AG04450 (cell line): ENCODE measurements at places on chromosomes 12 and 14.

GRCh38 chr12:78759367-78759766 is 105.2 kb upstream of the SYT1 start:
- peak; percentile 3 for DNase-seq

DNA sequence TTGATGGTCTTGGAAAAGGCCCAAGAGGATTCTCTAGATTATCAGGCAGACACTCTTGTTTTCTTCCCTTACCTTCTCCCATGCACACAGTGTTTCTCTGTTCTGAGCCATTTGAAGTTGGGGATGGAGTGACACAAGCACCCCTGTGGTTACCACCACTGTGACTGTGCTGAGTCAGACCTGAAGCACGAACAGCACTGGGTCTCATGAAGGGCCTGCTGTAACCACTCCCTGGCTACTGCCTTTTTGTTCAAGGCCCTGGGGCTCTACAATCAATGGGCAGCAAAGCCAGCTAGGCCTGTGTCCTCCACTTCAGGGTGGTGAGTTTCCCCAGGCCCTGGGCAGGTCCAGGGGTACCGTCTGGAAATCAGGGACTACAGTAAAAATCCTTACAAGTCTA is 65.5 kb downstream of the TSPAN8 start:
- DNase-seq: no peak

DNA sequence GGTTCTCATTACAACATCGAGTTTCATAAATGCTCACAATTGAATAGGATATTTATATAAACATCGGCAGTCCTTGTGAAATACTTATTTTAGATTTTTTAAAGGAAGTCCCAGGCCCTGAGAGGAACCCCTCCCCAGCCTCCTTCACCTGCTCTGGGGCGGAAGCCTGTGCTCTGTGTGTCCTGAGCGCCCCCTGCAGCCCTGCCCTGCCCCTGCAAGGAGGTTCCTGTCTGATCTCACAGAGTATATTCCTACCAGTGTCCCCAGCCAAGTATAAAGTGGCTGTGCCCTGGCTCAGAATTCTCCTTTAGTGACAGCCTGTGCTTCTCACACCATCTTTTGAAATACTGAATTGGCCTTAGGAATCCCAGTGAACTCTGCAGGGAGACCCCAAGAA is 659.5 kb downstream of the TMEM121 start:
- DNase-seq: no peak

- DNase-seq: no peak
Observed at GRCh38 chr12:92136026-92136730, 9.5 kb downstream of the BTG1 start.

GRCh38 chr14:102351023-102351422 is 11.7 kb downstream of the CINP start:
- DNase-seq: no peak

- no peak for DNase-seq
Observed at GRCh38 chr14:68693926-68694325, 98.9 kb downstream of the ZFP36L1 start.

DNA sequence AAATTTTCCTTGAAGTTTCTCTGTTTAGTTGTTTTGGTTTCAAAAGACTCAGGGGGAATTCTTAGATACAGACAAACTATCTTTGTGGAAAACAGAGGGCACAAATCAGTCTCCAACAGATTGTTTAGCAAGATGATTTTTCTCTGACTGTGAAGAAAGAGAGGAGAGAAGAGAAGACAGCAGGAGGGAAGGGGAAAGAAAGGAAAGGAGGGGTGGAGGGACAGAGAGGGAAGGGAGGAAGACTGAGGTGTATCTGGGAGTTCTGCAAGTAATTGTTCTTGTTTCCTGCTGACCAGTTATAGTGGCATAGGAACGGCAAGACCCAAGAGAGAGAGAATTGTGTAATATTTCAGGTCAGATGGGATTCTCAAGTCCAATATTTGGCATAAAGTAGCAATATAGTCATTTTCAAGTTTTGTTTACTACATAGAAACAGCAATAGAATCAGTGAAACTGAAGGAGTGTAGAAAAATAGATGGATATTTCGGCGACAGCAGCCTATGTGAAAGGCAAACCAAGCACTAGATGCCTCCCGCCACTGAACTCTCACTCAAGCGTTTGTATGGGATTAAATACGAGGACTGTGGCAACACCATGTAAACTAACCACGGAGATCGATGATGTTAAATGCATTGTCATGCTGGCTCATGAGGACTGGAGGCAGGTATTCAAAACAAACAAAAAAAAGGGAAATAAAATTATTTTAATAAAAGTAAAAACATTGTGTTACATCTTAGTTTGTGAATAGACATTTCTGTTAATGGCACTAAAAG is 342.5 kb downstream of the SLC16A7 start:
- DNase-seq: no peak

DNA sequence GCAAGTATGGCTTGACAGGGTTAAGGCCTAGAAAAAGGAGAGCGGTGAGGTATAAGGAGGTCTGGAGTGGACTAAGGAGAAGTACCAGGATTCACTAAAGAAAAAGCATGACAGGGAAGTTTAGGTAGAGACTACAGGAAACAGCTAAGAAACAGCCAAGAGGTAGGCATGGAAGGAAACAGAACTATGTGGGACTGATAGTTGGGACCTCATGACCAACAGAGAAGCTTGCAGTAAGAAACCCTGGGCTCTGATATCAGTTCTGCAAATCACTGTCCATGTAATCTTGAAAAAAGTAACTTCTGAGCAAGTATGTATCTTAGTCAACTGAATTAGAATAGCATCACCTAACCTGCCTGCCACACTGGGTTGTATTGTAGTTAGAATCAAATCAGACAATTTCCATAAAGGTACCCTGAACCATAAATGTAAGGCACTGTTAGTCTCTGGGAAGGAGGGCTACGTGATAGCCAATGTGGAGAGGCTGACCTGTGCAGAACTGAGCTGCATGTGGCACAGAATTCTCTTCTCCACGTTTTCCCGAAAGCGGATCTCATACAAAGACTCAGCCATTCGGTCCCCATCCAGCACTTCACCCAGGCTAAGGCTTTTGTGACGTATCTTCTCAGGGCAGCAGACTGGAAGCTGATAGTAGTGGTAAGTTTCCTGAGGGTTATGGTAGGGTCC is 912 bp downstream of the TM9SF1 start:
- DNase-seq: no peak

GRCh38 chr14:23093991-23094665 is 808 bp downstream of the ACIN1 start:
- no peak for DNase-seq

DNA sequence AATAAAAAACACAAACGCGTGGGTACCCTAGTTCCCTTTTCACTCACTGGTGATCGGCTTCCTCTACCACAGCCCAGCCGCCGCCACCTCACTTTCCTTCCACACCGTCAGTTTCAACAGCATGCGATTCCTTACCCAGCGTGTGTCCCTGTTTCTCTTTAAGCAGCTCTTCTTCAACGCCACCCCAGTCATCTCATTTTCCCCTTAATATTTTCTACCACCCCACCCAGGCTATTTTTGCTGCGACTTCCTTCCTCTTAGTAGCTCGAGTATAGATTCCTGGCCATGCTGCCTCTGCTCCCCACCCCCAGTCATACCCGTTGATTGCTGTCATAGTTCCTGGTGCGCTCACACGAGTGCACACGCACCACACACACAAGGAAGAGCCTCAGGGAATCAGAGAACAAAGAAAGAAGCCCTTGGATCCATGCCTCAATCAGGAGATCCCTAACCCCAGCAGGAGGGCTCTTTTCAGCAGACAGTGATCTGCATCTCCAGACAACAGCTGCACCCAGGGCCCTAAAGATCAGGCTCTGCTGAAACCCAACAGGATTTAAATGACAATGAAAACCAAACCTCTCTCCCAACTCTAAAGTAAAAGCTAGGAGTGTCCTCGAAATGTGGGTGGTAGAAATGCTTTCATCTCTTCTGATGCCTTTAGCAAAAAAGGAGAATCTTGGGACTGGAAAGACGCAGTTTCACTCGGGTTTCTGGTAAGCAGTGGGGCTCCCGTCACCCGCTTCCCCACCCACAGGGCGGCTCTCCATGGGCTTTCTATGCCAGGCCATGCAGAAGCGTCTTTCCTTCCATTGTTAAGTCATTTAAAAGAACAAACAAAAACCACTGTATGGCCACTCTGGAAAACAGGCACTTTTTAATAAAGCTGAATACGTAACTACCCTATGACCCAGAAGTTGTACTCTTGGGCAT is 23.8 kb downstream of the VPS37B start:
- DNase-seq: no peak

DNA sequence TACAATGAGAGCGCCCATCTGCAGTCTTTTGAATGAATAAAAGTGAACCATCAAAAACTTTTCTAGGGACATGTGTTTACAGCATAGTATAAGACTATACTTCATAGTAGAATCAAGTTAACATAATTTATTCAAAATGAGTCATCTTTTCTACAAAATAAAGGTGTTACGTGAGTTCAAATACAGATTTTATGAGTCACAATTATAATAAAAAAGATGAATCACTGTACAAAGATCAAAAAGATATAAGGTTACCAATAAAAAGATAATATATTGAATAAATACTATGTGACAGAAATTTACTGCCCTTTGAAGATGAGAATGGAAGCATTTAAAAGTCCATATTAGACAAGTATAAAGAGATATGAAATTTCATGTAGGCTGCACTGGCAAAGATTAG is 2.8 kb downstream of the MBIP start:
- DNase-seq: no peak

DNA sequence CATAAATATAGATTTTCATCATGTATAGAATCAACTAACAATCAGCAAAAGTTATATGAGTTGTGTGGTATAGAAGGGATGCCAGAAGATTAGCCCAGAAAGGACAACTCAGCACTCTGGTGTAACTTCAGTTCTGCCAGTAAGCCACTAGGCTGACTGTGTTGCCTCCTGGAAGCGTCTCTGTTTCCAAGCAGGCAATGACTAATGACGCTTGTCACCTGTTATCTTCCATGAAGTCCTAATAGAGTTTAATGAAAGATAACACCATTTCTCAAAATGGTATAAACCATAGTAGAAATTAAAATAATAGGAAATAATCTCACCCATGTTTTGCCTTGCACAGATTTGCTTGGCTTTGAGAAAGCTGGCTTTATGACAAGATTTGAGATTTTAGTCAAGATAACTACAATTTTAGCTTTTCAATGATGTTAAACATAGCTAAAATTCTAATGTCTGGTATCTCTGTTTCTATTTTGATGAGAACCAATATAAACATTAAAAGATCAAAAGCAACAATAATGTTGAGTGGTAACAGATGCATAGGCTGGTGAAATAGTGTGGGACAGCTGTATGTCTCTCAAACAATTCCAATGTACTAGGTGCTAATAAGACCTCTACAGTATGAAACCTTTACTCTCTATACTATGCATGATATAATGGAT is 9.0 kb upstream of the RNU6-7 start:
- no peak for DNase-seq

- no peak for DNase-seq
Observed at GRCh38 chr12:113030875-113031525, 25.5 kb upstream of the DTX1 start.

DNA sequence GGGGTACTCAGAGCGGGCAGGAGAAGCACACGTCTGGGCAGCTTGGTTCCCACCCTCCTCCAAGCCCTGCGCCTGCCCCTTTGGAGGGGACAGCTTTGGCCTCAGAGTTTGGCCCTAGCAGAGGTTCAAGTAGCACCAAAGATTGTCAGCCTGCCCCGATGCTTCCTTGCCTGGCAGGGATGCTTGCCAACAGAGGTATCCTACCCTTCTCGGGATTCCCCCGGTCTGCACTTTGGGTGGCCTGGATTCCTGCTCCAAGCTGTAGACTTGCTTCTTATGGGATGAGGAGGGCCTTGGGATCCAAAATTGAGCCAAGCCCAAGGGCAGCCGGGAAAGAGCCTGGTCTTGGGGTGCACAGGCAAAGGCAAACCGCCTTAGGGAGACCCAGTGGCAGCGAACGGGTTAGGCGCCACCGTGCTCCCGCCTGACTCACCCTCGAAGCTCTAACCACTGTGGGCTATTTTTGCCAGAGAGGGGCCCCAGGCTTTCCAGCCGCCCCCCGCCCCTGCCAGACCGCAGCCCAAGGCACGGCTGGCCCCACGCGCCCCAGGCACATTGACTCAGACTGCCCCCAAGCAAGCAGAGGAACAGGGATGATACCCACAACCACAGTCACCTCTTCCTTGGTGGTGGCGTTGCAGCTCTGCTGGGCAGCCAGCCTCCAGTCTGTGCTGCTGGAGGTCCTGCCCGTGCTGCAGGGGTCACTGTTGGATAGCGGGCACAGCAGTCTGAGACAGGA is 847 bp upstream of the WNT10B start:
- no peak for DNase-seq

GRCh38 chr14:85565862-85566296 is 35.9 kb downstream of the FLRT2 start:
- DNase-seq: no peak

GRCh38 chr14:93811020-93811419 is 22.7 kb upstream of the PRIMA1 start:
- no peak for DNase-seq

GRCh38 chr14:22519877-22520685 is 68.9 kb downstream of the DAD1 start:
- DNase-seq: peak; percentile 45

DNA sequence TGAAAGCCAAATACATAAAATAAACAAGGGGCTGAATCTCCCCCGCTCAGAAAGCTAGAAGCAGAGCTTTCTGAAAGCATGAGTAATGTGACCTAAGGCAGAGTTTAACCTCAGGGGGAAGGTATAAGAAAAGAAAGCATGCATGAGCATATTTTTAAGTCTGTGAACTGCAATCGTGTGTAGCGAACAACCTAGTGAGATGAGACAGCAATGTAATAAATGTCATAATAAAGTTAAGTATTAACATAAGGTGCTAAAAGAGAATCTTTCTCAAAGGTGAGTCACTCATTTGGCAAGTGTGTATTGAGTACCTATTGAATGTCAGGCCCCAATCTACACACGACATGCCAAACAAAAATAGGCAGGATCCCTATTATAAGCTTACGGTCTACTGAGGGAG is 14.2 kb upstream of the WDR20 start:
- DNase-seq: no peak

- DNase-seq: no peak
Observed at GRCh38 chr12:57243521-57244311, 7.3 kb downstream of the STAC3 start.

DNA sequence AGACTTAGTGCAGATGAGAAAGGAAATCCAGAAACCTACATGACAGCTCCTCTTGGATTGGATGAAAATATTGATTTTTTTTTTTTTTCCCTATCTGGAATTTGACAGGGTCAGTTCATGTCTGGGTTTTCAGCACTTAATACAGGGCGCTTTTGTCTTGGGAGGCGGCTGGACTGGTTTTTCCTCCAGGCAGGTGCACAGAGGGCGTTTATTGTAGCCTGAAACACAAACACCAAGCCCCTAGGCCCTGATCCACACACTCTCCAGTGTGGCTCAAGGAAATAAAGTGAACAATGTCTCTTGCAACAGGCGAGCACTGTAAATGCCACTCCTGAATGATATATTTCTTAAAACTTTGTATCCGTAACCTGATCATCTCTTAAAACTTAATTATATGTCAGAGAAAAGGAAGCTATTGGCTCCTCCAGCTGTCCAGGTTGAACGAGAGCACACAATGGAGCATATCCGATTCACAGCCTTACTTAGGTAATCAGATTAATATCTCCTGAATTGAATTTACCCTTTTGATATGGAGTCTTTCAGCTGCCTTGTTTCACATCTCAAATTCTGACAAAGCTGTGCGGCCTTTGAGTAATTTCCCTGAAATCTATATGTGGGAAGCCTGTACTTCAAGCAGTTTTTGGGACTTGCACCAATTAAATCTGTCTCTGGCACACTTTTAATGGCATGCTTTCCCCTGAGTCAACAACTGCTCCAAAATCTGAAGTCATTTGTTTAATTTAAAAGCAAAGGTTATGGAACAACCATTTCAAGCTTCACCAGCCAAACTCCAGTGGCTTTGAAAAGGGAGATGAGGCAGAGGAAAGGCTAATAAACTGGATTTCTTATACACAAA is 485.7 kb downstream of the ZFP36L1 start:
- DNase-seq: no peak
